Mesothelial cell of epicardium (in vitro differentiated cells): ENCODE measurements at places on chromosomes 6 and 20.

GRCh38 chr6:85464260-85464644 is 14.4 kb downstream of the NT5E start:
- DNase-seq, result no peak

- no peak for DNase-seq
These were observed 96.6 kb downstream of the ARID1B start for GRCh38 chr6:156873654-156874380.

DNA sequence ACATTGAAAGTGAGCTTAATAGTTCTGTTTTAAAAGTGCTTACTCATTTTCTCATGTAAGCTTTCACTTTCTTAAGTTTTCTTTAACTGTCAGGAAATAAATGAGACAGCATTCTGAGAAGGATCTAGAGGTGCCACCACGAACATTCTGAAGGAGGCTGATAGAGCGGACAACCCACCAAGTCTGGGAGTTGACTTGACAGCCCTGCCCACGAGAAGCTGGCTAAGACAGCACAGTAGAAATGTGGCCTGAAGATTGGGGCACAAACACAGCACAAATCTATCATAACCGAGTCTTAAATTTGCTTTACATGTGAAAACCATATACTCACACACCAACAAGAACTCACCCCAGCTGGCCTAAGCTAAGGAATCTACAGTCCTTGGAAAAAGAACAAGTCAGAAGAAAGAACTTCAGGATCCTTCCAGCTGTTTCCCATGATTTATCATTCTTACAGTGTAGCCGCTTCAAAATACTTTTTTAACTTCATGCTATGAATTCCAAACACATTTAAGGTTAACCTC is 144.2 kb upstream of the TNFAIP3 start:
- no peak for DNase-seq

DNA sequence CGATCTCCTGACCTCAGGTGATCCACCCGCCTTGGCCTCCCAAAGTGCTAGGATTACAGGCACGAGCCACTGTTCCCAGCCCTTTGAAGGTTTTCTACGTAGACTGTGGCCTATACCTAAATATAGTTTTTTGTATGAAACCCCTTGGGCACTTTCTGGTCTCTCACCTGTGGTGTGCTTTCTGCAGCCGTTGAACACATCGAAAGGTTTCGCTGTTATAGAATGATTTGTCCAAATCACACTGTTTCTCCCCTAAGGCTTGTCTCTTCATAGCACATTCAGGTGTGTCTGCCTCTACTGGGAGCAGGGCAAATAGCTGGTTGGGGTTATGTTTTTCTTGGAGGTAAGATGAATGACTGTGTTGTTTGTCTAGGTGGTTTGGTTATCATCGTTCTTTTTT is 597.9 kb downstream of the RNF144B start:
- no peak for DNase-seq

- no peak for DNase-seq
These were observed 13.5 kb upstream of the PDE10A start for GRCh38 chr6:165676435-165677068.

DNA sequence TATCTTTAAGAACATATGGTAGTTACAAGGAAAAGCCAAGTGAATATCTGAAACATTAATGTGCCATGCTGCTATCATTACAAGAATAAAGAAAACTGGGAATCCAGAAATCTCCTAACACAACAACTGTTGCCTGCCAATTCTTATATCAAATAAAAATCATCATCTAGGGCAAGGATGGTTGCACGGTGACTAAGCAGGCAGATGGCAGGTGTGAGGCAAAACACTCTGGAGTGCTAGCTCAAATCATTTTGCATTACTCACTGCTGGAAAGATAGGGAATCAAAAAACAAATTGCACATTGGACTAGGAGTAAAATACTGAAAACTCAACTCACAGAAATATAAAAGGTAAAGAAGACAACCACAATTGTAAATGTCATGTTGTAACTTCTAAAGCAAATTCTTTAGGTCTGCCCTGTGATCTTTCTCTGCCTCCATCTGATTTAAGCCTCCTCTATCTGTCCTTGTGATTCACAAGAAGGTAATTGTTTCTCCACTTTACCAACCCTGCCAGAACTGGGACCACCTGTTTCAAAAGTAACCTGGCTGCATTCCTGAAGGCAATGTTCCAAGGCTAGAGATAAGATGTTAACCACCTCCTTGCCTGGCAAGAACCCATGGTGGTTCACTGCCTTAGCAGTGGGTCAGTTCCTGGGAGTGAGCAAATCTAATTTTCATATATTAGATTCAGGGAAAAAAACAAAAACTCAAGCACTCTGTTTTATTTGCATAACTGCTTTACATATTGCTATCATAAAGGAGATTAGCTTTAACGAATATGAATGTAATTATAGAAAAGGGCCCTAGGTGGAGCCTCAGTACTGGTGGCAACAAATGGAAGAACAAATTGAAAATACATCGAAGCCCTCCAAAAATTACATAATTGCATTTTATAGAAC is 33.1 kb upstream of the LCA5 start:
- DNase-seq, result no peak

DNA sequence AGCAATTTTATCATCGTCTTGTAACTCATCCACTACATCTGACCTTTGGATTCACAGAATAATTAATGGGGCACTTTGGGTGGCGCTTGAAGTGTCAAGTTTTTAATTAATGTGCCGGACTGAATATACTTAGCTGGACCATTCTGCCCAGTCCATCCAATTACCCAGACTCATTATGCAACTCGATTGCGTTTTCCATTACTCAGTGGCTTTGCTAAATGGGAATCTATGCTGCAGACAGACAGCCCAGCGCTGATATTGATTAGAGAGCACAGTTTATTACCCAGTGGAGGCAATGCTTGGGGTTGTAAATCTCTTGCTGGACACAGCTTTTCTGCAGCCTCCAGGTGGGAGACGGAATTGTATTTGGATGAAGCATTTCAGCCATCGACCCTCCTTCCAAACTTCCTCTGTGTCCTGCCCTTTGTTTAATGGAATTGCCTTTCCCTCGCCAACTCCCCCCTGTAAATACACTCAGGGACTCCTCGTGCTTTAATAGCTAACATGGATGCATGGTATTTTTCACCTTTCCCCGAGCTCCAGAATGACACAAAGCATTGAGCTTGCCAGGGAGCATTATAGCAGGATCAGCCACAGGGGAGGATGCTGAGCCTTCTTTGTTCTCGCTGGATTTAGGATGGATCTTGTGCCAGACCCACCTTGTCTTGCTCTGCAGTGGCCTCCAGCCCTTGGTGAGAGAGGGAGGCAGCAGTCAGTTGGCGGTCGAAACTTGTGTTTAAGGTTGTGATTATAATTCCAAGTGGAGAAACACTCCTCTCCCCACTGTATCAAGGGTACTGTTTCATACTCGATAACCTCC is 59.7 kb downstream of the EDN3 start:
- no peak for DNase-seq
